Lower lobe of right lung (tissue), 2 donors: ENCODE measurements at places on chromosomes 7 and 10. TPM values are rescaled to one million over a fixed set of nuclear protein-coding genes. Genes with fewer than 3 reads are reported as not detected.
A peak's percentile ranks its signal among the peaks of the same experiment; 100 is the strongest.

The ADCY1 gene
- 2.4 TPM for total RNA-seq

DNA sequence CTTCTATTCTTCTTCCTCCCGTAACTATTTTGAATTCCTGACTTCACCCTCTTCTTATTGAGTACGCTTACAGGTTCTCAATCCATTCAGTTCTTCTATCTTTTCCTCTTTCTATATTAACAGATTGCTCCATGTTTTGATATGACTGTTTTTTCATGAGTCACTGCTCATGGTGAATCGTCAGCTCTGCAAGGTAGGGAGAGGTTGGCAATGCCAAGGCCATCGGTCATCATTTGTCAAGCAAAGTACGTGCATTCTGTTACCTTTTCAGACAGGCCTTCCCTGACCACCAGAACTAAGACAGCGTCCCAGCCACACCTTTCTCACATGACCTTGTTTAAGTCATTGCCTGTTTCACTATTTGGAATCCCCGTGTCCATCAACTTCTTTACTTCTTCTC, 1001.9 kb upstream of the SORCS1 start:
- H3K27ac ChIP-seq, result no peak overlapping the region
- no peaks in the 10 kb centered on the region for H3K4me1 ChIP-seq
- H3K27me3 ChIP-seq, result no peaks in the 10 kb centered on the region
- H3K4me3 ChIP-seq, result no peak overlapping the region
- DNase-seq, result no peak

- H3K4me1 ChIP-seq, result no peaks in the 10 kb centered on the region
- no peak for DNase-seq
These were observed 8.4 kb downstream of the LHPP start for GRCh38 chr10:124469956-124470484.

The NRCAM gene
- total RNA-seq, result 2.6 TPM

DNA sequence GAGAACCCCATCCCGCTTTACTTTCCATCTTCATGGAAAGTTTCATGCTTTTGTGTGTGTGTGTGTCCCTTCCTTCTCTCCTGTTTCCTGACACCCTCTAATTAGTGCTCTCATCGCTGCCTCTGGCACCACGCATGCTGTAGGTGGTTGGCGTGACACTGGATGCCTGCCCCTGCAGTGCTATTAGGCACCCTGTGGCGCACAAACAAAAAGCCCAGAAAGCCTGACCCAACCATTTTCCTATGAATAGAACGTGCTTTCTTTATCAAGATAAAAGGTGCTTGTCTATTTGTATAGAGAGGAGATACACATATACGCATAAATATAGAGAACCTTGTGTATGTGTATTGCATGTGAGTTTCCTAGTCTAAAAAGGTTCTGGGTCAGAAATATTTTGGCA, 120.8 kb upstream of the CDCA7L start:
- H3K4me3 ChIP-seq, result no peak overlapping the region
- H3K27ac ChIP-seq, result no peak overlapping the region
- no peaks in the 10 kb centered on the region for H3K4me1 ChIP-seq
- peaks cover 3% of the 10 kb centered on the region for H3K27me3 ChIP-seq
- no peak for DNase-seq
- H3K36me3 ChIP-seq, result no peaks in the 10 kb centered on the region

The UROS gene
- total RNA-seq, result 27.0 TPM

- H3K4me1 ChIP-seq, result no peaks in the 10 kb centered on the region
- H3K27me3 ChIP-seq, result no peaks in the 10 kb centered on the region
- no peak for DNase-seq
- no peak overlapping the region for H3K4me3 ChIP-seq
These were observed 14.2 kb upstream of the PFKP start for GRCh38 chr10:3053155-3053554.

The OPALIN gene
- total RNA-seq, result not detected

DNA sequence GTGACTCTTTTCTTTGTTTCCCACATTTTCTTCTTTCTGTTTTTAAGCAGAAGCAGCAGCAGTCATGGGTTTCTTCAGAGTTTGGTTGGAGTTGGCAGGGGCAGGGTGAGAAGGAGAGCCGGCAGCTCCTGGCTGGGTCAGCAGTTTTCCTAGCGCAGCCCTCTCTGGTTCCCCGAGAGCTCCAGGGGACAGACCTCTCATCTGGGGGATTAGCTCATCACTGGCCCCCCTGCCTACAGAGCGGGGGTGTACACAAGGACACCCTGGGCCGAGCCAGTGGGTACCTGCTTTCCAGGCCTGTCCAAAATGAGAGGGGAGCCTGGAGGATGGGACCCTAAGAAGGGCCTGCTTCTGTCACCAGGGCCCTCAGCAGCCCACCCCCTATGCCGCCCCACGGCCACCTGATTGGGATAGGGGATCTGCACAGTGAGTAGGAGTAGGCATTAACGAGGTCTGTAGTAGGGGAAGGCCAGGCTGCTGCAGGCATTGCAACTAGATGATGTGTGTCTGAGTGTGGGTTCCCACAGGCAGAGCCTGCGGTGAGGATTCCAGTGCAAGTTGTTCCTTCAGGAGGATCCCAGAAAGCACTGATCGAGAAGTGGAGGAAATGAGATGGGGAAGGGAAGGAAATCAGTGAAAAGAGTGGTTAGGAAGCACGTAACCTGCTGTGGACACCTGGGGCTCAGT, 122.9 kb upstream of the PPIF start:
- H3K27me3 ChIP-seq, result no peaks in the 10 kb centered on the region
- peaks cover 60% of the 10 kb centered on the region for H3K36me3 ChIP-seq
- peak overlapping the region; percentile 81 for H3K27ac ChIP-seq
- DNase-seq, result no peak
- H3K4me3 ChIP-seq, result no peak overlapping the region

The GNAT3 gene
- total RNA-seq, result not detected

The GIMAP5 gene
- total RNA-seq, result 31.9 TPM

The CTAGE6 gene
- 0.44 TPM for total RNA-seq

- H3K4me3 ChIP-seq, result no peak overlapping the region
- H3K36me3 ChIP-seq, result no peaks in the 10 kb centered on the region
- no peak overlapping the region for H3K27ac ChIP-seq
These were observed 49.3 kb downstream of the DENND2A start for GRCh38 chr7:140591180-140591902.

The TACR2 gene
- total RNA-seq, result 1.2 TPM

- H3K4me3 ChIP-seq, result no peak overlapping the region
- DNase-seq, result no peak
- peaks cover 4% of the 10 kb centered on the region for H3K36me3 ChIP-seq
- no peaks in the 10 kb centered on the region for H3K27me3 ChIP-seq
These were observed 110.4 kb downstream of the RNF216 start for GRCh38 chr7:5671046-5671445.

- no peak overlapping the region for H3K27ac ChIP-seq
- no peak for DNase-seq
- H3K4me1 ChIP-seq, result no peaks in the 10 kb centered on the region
- no peaks in the 10 kb centered on the region for H3K27me3 ChIP-seq
These were observed 107.5 kb upstream of the AKR1E2 start for GRCh38 chr10:4718544-4718943.

The ANKIB1 gene
- 48.0 TPM for total RNA-seq

GRCh38 chr7:101218236-101219125, 516 bp downstream of the ZNHIT1 start:
- H3K4me3 ChIP-seq, result peak overlapping the region; percentile 94
- H3K36me3 ChIP-seq, result peaks cover 47% of the 10 kb centered on the region
- peak overlapping the region; percentile 93 for H3K27ac ChIP-seq
- H3K27me3 ChIP-seq, result no peaks in the 10 kb centered on the region

GRCh38 chr10:44986179-44986578, 7.6 kb upstream of the DEPP1 start:
- H3K36me3 ChIP-seq, result peaks cover 54% of the 10 kb centered on the region
- no peak overlapping the region for H3K4me3 ChIP-seq
- H3K27ac ChIP-seq, result peak overlapping the region; percentile 72
- H3K4me1 ChIP-seq, result peaks cover 69% of the 10 kb centered on the region
- no peaks in the 10 kb centered on the region for H3K27me3 ChIP-seq
- no peak for DNase-seq

The EVX1 gene
- total RNA-seq, result not detected

- H3K4me1 ChIP-seq, result no peaks in the 10 kb centered on the region
- H3K27me3 ChIP-seq, result no peaks in the 10 kb centered on the region
- DNase-seq, result no peak
These were observed 942.4 kb downstream of the XPNPEP1 start for GRCh38 chr10:108980869-108981268.

DNA sequence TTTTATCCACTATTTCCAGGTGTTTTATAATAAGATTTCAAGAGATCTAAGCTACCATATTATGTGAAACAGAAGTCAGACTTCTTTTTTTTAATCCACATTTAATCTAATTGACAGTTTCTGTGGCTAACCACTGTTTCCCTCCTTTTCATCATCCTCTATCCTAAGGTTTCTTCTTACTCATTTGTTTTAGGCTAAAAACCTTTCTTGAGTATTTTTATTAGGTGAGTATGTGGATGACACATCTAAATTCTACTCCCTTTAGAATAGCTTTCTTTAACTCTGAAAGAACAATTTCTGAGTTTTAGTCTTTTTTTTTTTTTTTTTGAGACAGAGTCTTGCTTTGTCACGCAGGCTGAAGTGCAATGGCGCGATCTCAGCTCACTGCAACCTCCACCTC, 62.7 kb downstream of the NPY start:
- no peak overlapping the region for H3K27ac ChIP-seq
- no peaks in the 10 kb centered on the region for H3K27me3 ChIP-seq
- no peaks in the 10 kb centered on the region for H3K36me3 ChIP-seq
- peaks cover 3% of the 10 kb centered on the region for H3K4me1 ChIP-seq

The OPN4 gene
- total RNA-seq, result not detected

The TRIM73 gene
- total RNA-seq, result 5.6 TPM

The EEF1AKMT2 gene
- 14.1 TPM for total RNA-seq

GRCh38 chr10:33263453-33263852, 71.0 kb downstream of the NRP1 start:
- no peak overlapping the region for H3K4me3 ChIP-seq
- H3K4me1 ChIP-seq, result peaks cover 4% of the 10 kb centered on the region
- DNase-seq, result no peak

DNA sequence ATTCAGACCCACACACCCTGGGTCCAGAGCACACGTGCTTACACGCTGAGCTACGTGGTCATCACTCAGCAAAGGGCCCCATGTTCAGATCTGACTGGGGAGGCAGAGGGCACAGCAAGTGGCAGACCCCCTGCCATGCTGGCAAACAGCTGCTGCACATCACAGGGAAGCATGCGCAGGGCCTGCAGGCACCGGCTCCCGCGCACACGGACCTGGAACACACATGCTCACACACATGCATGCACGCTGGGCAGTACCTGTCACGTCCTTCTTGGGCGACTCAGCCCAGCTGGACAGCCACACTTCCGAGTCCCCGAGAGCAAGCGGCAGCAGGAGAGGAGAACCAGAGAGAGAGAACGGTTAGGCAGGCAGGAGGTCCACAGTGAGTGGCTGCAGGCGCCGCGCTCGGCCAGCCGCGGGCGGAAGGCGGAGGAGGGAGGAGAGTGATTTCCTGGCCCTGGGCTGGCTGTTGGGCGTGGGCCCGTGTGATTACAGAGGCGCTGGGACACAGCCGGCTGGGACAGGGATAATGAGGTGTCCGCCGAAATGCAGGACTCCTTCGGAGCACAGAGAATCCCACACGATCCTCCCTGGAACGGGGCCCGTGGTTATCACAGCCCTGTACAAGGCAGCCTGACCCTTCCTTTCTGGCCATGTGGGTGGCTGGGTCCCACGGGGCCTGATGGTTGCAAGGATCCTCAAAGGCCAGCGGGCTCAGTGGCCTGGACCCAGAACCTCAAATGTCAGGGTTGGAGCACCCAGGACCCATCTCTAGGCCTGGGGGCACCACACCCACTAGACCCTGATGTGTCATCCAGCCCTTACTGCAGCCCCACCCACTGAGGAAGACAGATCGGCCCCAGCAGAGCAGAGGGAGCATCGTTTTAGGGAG, 175.1 kb downstream of the NEURL1 start:
- no peaks in the 10 kb centered on the region for H3K27me3 ChIP-seq
- H3K27ac ChIP-seq, result peak overlapping the region; percentile 62
- no peaks in the 10 kb centered on the region for H3K36me3 ChIP-seq

GRCh38 chr7:118152149-118152548, 31.8 kb upstream of the LSM8 start:
- no peak overlapping the region for H3K4me3 ChIP-seq
- no peak overlapping the region for H3K27ac ChIP-seq
- DNase-seq, result no peak
- H3K27me3 ChIP-seq, result no peaks in the 10 kb centered on the region

The ZC3HAV1L gene
- 7.1 TPM for total RNA-seq

The NEBL gene
- total RNA-seq, result 96.4 TPM
